ENCODE measurements at places on chromosomes 5 and 9.

DNA sequence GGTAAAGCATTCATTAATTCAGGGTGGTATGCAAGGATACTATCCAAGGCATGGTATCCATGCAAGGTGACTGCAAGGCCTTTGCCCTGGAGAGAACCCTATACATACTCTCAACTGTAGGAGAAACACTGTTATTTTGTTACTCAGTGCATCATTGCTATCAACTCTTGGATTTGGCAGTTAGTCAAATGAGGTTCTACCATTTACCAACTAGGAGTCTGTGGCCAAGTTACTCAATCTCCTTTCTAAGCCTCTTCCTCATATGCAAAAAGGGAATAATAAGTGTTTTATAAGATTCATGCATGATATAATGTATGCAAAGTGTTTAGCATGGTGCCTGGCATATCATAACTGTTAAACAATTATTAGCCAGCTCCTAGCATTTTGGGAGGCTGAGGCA is 4.0 kb downstream of the PCDHGC3 start:
- no peak for DNase-seq

- DNase-seq, result no peak
These were observed 39.3 kb upstream of the DAB2 start for GRCh38 chr5:39464088-39464487.

DNA sequence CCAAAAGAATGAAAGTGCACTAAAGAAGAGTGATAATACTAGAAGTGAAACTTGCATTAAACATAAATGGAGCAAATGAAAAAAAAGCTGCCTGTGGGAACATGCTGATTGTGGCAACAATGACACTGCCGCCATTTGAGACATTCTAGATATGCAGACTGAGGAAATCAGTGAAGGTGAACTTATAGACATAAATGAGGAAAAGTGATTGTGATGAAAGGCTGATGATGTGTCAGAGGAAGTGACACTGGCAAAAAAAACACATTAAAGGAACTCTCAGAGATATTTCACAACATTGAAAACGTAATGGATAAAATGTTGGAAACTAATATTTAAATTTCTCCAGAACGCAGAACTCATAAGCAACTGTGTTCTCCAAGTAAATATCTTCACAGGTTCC is 1.2 kb downstream of the ERCC8 start:
- DNase-seq, result no peak

- DNase-seq, result no peak
These were observed 51.1 kb downstream of the PDE6A start for GRCh38 chr5:149893403-149893931.

GRCh38 chr9:113129884-113130283 is 20.9 kb upstream of the SLC31A2 start:
- DNase-seq, result no peak

GRCh38 chr9:110509792-110510191 is 69.7 kb downstream of the SVEP1 start:
- no peak for DNase-seq

- DNase-seq, result no peak
These were observed 618.8 kb downstream of the HINT1 start for GRCh38 chr5:130546211-130546610.

GRCh38 chr9:78278801-78279200 is 18.1 kb upstream of the PSAT1 start:
- no peak for DNase-seq

- no peak for DNase-seq
These were observed 101.7 kb downstream of the RORB start for GRCh38 chr9:74598874-74599273.

- DNase-seq, result no peak
These were observed 128.1 kb downstream of the DAB2IP start for GRCh38 chr9:121779381-121780117.

- DNase-seq, result no peak
These were observed 171.9 kb downstream of the ZNF462 start for GRCh38 chr9:107034831-107035230.

- DNase-seq, result no peak
These were observed 465.4 kb downstream of the RASEF start for GRCh38 chr9:82597241-82598203.

DNA sequence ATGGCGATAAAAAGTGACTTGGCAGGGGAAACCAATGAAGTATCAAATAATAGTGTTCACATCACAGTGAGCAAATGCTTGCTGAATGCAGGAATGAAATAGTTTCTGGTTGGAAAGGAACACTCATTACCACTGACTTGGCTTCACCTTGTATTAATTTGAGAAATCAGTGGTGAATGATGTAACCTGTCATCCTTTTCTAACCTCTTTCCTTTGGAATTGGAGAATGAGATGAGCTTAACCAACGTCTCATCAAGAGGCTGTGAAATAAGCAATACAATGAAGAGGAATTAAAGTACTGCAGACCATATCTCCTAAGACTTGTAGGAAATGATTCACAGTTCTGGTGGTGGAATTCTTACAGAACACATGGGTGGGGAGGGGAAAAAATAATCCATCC is 192.2 kb downstream of the DMAC1 start:
- no peak for DNase-seq

GRCh38 chr5:175092691-175093090 is 351.3 kb downstream of the DRD1 start:
- DNase-seq, result no peak

- DNase-seq, result no peak
These were observed 34.0 kb upstream of the ZSWIM6 start for GRCh38 chr5:61298066-61298465.

DNA sequence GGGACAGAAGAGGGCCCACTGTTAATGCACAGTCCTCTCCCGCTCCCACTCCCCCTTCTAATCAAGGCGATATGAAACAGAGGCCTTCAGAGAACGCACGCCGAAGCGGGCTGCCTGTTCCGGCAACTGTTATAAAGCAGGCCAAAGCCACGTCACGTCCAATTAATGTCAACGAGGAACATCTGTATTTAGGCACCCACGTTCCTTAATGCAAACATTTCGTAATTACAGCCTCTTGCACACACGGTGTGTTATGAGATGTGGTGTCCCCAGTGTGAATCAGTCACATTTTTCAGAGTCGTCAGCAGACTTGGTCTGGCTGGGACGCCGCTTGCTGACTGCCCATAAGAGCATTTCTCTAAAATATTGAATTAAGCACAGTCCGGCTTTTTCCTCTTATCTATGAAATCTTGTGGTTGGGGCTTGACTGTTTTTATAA is 339.0 kb downstream of the NSG2 start:
- peak; percentile 73 for DNase-seq

DNA sequence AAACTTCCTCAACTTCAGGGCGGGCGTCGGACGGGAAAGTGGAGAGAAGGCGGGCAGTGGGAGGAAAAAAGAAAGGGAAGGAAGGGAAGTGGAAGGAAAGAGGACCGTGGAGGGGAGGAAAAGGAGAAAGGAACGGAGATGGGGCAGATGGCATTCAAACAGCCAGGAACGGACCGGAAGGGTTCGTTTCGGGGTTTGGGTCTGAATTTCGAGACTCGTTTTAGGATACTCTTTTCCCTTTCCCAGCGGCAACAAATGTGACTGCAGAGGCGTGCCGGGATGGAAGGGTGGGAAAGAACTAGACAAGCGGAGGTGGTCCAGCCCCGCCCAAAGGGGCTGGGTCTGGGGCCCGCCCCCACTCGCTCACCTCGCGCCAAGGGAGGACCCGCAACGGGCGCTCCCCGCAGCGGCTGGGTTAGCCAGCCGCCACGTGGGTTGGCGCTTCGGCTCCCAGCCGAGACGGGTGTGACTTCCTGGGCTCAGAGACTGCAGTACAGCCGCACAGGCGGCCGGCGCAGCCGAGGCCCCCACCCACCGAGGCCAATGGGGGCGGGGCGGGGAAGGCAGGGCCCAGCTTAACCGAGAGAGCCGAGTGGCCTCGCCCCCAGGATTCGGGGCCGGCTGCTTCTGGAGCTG is 2.7 kb downstream of the VCAN start:
- peak; percentile 86 for DNase-seq

GRCh38 chr5:86605881-86606280 is 11.9 kb upstream of the COX7C start:
- no peak for DNase-seq

DNA sequence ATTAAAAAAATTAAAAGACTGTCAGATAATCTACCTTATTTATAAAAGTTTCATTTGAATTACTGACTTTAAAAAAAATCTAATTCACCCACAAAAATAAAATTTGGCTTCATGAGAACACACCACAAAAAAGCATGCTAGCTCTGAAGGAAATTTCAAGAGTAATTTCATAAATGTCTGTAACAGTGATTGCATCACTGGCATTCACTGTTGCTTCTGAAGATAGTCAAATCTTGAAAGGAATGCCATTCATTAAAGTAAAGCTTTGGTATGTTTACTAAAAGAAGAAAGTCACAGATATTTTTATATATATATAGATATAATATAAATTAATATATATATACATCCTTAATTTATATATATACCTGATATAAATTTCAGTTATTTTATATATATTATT is 43.4 kb downstream of the NADK2 start:
- DNase-seq, result no peak

GRCh38 chr5:130151239-130151638 is 247.0 kb downstream of the CHSY3 start:
- no peak for DNase-seq

GRCh38 chr5:167783145-167783817 is 508.2 kb upstream of the WWC1 start:
- no peak for DNase-seq

DNA sequence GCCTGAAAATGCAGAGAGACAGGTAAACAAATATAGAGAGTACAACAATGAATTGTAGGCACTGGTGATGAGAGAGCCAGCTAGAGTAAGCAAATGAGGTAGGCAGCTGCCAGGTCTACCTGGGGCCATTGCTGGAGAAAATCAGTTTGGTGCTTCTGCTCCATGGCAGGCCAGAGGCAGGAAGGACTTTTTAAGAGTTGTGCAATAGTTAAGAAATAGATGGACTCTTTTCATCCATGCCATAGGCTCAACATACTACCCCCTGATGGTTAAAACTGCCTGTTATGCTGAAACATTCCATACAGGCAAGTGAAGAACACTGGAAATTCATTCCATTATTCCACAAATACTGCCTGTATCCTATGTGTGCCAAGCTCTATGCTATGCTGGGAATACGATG is 86.5 kb upstream of the CCDC112 start:
- DNase-seq, result no peak

- DNase-seq, result no peak
These were observed 16.0 kb upstream of the ANGPTL2 start for GRCh38 chr9:127138444-127138843.

DNA sequence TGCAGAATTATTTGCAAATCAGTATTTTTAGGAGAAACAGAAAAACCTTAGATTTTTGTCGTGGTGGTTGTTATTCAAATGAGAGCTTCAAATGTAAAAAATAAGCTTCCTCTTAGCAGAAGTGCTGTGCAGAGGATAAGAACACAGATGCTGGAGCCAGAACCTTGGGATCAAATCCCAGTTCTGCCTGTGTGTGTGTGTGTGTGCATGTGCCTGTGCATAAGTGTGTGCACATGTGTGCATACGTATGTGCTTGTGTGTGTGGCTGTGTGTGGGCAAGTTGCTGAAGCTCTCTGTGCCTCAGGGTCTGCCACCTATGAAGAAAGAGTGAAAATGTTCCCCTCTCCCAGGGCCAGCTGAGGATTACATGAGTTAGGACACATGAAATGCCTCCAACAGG is 8.6 kb downstream of the DAP start:
- DNase-seq, result no peak

DNA sequence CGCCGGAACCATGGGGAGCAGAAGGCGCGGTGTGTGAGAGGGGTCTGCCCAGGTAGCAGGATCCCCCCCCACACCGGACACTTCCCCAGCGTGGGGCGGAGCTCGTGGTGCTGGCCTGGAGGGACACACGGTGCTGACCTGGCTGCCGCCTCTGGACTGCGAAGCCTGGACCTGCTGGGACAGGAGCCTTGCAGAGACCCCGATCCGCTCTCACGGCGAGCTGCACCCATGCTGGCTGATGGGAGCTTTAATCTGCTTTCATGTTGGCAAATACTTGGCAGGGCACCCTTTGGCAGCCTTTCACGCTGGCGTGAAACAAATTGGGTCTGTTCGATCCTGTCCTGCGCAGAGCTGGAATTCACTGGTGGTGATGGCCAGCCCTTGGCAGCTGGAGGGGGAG is 7.4 kb downstream of the NKD2 start:
- no peak for DNase-seq

DNA sequence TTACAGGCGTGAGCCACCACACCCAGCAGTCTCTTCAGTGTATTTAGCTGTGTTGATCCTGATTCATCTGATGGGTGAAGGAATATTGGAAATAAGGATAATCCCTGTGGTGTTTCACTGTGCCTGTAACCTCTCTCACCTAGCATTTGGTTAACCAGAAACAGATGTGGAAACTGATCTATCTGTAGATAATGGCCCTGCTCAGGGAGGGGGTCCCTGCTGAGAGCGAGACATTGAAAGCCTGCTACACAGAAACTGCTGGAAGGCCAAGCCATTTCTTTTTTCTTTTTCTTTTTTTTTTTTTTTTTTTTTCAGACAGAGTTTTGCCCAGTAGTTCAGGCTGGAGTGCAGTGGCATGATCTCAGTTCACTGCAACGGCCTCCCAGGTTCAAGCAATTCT is 28.4 kb downstream of the QRFP start:
- no peak for DNase-seq

DNA sequence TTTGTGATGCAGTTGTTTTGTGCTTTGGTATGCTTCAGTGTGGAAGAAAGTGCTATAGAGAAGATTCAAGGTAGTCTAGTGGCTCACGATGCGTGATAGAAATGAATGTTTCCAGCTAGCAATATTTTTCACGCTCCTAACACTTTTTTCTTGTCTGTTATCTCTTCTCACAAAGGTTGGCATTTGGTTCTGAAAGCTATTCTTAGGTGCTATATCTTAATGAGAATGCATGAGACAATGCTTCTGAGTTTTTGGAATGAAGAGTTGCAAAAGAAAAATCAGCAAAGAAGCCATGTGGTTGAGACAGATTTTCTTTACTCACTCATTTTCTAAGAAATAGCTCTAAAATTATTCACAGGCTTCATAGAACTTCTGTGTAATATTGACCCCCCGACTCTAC is 122.6 kb downstream of the PDE8B start:
- no peak for DNase-seq

DNA sequence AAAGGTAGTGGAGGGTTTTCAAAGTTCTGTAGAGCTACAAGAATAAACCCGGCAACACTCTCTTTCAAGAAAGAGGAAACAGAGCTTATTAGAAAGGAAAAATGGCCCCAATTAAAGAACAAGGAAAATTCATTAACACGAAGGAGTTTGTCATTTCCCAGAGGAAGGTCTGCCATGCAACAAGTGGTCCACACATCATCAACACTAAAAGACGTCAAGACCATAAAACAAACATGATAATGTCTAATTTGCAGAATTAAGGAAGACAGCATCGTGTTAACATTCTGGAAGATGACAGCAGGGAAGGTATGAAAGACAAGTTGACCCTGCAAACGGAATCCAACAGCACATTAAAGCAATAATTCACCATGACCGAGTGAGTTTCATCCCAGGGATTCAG is 28.6 kb upstream of the NRARP start:
- DNase-seq, result no peak

GRCh38 chr9:15421990-15422371 is 695 bp upstream of the SNAPC3 start:
- DNase-seq, result no peak

- DNase-seq, result no peak
These were observed 149.6 kb downstream of the PRR16 start for GRCh38 chr5:120613729-120614128.

- DNase-seq, result no peak
These were observed 102.3 kb upstream of the CPEB4 start for GRCh38 chr5:173785866-173786265.

- DNase-seq, result no peak
These were observed 13.5 kb downstream of the TRAF1 start for GRCh38 chr9:120912958-120913646.
